ENCODE measurements at places on chromosomes 2 and 18.

DNA sequence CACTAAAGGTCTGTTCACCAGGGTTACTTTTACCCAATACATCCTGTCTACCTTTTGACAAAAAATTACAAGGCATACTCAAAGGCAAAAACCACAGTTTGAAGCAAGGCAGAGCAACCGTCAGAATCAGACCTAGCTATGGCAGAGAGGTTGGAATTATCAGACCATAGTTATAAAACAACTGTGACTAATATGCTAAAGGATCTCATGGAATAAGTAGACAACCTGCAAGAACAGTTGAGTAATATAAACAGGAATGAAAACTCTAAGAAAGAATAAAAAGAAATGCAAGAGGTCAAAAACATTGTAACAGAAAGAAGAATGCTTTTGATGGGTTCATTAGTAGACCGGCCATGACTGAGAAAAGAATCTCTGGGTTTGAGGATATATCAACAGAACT, 318.8 kb upstream of the KCNH7 start:
- no peak for DNase-seq

DNA sequence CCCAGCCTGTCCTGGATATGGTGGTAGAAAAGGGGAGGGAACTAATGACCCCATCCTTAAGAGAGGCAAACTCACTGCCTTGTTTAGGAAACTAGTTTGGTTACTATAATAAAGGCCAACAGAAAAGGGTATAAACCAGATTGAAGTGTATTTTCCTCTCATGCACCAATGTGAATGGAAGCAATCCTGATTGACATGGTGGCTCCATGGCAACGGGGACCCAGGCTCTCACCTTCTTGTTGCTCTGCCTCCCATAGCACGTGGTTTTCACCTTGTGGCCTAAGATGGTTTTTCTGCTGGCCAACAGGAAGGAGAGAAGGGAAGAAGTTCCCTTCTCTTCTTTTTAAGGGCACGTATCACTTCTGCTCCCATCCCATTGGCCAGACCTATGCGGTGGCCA, 67.3 kb upstream of the NRP2 start:
- DNase-seq = no peak

DNA sequence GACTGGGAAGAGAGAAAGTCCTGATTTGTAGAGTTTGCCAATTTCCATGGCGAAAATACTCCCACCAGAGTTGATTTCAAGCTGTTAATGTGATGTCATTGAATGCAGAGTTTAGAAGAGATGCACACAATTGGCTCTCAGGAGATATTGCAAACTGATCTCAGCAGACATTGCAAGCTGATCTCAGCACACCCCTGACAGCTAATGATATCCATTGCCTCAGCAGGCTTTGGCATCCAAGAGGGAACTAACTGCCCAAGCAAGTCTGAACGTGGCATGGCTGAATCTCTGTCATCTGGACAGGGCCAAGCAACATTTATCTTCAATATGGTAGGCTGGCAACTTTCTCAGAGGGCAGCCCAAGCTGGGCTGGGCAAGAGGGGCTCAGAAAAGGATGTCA, 78.4 kb upstream of the CYP1B1 start:
- DNase-seq = no peak

DNA sequence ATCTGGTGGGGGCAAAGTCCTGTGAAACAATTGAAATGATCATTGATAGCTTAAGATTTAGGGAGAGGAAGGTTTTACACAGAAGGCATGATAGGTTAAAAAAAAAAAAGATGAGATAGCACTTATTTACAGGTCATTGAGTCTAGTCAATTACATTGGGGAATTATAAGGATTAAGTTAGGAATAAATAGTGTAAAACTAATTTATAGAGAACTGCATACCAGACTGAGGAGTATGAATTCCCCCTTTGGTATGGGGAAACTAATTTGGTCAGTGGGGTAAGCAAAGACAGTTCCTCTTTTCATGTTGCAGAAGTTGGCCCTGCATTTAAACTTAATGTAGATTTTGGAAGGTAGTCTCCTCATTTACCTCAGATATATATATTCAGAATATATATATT, 10.8 kb downstream of the GLS start:
- no peak for DNase-seq

- no peak for DNase-seq
Measured at GRCh38 chr18:48660346-48661228, 121.8 kb downstream of the CTIF start.

GRCh38 chr2:216632346-216632951, 771 bp upstream of the IGFBP2 start:
- DNase-seq = no peak

DNA sequence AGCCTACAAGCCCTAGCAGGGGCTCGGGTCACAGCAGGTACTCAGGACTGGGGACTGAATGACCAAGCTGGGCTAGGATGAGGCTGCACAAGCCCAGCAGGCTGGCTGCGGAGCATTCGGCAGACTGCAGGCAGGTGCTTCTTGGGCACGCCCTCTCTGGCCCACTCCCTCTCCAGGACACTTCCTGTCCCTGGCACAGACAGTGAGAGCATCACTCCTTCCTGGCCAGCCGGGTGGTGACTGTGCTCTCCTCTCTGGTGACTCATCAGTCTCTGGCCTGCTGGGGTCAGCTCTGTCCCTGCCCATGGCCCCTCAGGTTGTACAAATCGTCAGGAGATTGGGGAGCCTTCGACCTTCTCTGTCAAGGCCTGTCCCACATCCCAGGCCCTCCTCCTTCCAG, 22.5 kb downstream of the C1QL2 start:
- no peak for DNase-seq

DNA sequence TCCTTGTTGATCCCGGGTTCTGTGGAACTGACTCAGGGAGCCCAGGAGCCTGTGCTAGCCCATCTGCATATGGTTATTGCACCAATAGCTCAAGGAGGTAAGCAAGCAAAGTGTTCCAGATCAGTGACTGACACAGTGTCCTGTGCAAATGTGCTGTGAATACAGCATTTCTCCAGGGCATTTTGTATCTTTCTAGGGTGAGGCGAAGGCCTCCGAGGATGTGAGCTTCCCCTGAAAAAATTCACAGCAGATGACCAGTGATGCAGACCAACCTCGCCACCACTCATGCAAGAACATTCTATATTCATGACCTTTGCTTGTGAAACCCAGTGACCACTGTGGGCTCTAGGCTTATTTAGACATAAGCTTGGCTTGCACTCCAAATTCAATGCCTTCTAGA, 15.2 kb upstream of the NT5DC4 start:
- DNase-seq = no peak

DNA sequence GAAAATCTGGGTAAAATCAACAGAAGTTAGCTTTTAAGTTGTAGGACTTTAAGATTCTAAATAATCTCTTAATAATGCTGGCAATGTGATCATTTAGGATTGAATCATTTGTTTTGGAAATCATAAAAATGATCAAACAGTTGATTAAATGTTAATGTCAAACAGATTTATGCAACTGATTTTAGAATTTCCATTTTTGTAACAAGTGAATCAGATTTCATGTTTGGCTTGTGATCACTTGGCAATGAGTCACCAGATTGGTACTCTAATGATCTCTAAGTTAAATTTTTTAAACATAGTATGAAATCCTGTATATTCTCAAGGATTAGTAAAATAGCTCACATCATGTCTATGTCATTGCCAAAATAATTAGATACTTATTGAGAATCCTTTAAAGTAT, 50.1 kb upstream of the UNC80 start:
- DNase-seq = no peak

DNA sequence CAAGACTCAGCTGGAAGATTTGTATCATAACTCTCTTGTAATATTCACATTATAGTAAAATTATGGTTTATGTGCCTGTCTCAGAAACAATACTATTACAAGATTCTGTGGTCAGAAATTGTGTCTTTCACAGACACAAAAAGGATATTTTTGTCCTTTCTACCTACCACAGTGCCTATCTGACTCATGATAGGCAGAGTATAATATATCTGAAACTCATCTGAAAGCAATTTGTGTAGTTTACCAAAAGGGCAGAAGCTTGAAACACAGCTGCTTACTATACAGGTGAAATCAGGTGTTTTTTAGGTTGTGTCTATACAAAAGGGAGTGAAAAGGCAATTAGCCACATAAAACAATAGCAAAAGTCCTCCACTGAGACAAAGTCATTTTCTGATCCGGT, 10.9 kb downstream of the TMEM200C start:
- DNase-seq = no peak

DNA sequence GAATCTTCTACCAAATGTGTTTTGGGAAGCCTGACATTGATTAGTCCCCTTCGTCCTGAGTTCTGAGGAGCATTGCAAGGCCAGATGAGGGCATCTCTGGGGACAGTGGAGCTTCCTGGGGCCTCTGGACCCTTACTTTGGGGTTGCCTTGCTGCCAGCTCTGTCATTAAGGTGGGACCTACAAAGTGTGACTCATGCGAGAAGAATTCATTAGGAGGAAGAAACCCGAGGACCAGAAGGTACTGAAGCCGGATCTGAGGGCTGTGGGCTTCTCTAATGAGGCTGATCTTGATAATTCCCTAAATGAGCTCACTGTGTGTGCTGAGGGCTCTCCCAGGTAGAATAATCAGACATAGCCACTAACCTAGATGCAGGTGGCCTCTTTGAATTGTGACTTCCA, 695 bp upstream of the SCYGR2 start:
- no peak for DNase-seq

GRCh38 chr2:31207790-31208189, 9.5 kb downstream of the CAPN14 start:
- DNase-seq = no peak

GRCh38 chr2:96106991-96107707, 9.2 kb downstream of the ADRA2B start:
- no peak for DNase-seq

GRCh38 chr18:319720-320119, 51.9 kb upstream of the THOC1 start:
- DNase-seq = no peak

GRCh38 chr18:12990123-12990475, 1.1 kb upstream of the CEP192 start:
- no peak for DNase-seq

DNA sequence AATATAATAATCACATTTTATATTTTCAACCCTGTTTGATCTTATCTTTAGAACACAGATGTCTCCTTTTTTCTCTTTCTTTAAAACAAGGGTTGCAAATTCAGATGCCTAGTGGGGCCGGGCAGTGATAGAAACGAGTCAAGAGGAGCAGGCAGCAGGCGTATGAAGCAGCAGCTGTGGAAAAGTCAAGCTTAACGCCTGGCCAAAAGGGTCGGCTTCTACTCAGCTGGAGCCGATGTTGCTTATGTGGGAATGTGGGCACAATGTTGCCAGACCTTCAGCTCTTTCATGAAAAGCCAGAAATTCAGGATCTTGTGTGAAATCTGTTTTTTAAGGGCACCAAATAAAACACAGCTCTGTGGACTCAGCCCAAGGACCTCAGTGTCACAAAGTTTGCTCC, 642.7 kb downstream of the ARHGAP15 start:
- DNase-seq = no peak

DNA sequence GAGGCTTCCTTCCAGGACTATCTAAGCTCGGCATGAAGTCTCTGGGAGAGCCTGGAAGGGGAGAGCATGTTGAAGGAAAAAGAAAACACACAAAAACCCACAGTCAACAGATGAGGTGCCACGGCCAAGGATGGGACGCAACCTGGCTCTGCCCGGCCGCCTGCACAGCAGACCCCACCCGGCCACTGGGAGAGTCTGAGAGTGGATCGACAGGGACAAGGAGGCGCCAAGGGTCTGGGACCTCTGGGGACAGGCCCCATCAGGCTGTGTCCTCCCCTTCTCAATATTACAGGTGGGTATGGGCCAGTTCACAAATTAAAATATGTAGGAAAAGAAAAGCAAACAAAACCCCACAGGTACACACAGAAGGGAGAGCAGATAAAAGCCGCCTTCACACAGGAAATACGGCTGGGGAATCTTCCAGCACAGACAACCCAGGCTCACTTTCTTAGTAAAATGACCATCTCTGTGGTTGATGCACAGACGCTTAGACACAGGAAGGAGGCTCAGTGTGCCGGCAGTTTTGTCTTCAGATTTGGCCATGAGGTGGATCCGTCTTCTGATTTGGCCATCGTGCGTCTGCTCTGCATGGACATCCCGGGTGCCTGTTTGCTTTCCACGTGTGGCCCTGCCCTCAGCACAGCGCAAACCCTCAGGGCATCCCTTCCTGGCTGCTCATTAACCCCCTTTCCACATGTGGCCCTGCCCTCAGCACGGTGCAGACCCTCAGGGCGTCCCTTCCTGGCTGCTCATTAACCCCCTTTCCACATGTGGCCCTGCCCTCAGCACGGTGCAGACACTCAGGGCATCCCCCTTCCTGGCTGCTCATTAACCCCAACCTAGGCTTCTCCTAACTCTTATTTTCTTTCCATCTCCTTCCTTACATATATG, 138.4 kb downstream of the EIPR1 start:
- no peak for DNase-seq

DNA sequence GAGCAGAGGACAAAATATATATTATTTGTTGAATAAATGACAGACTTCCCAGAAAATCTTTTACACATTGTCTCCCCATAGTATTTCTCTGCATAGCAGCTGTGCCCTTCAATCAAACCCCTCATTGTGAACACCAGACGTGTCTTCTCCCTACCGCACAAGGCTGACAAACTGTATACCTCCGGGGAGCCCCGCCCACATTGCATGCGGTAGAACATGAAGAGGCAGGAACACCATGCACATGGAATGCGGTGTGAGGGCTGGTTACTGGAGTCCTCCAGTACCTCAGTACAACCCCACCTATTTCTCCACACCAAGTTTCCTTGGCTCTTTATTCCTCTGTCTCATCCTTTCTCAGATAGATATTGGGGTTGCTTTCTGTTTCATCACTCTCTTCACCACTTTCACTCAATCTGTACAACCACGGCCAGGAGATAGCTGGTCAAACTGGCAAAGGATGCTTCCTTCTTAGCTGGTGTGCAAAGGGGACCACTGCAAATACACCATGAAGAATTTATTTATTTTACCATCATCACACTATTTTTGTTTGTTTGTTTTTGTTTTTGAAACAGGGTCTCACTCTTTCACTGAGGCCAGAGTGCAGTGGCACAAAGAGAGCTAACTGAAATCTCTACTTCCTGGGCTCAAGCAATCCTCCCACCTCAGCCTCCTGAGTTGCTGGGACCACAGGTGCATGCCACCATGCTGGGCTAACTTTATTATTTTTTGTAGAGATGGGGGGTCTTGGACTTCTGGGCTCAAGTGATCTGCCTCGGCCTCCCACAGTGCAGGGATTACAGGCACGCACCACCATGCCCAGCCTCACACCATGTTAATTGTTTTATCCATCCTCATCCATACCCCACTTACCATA, 2.3 kb upstream of the NBAS start:
- no peak for DNase-seq

- DNase-seq = no peak
Measured at GRCh38 chr18:55228191-55228590, 268.9 kb upstream of the CCDC68 start.

DNA sequence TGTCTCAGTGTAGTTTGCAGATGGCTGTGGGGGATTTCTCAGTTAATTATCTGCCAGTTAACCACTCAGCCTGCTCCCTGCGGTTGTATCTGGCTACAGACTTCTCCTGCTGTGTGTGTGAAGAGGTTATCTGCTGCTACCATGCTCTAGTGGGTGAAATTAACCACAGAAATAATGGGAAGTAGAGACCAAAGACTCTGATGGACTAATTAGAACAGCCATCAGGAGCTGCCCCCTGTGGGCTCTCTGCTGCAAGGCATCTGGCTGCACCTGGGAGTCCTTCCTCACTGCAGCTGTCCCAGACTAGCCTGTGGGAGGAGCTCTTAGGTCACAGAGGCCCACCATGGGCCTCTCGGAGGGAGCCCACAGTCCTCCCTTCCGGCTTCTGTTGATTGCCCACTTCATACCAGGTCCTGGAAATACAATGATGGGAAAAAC, 66.6 kb downstream of the CTIF start:
- peak; percentile 30 for DNase-seq

- no peak for DNase-seq
Measured at GRCh38 chr18:74492259-74492658, 3.9 kb upstream of the CNDP2 start.

- DNase-seq = no peak
Measured at GRCh38 chr2:162478721-162479129, 134.8 kb downstream of the GCA start.
